ENCODE measurements at places on chromosomes 4 and X.

DNA sequence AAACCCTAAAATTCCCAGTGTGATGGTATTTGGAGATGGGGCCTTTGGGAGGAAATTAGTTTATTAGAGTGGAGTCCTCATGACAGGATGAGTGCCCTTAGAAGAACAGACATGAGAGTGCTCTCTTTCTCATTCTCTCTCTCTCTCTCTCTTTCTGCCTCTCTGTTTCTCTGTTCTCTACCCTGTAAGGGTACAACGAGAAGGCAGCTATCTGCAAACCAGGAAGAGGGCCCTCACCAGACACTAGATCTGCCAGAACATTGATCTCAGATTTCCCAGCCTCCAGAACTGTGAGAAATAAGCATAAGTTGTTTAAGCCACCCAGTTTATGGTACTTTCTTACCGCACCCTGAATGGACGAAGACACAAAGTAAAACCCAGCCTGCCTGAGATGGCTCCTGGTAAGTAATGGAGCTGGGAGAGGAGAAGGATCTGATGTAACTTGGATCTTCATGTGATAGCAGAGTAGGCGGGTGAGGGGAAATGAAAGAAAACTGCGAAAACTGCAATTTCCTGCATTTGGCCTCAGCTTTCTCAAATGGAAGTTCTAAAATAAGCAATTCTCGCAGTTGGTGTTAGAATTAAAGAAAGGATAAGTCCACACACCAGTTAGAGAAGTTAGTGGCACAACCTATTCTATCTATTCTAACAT, 8.7 kb upstream of the CDS1 start:
- DNase-seq: no peak

GRCh38 chr4:182225257-182225852, 17.8 kb upstream of the TENM3 start:
- no peak for DNase-seq

- DNase-seq: no peak
Measured at GRCh38 chrX:95101851-95102390, 1427.9 kb downstream of the FAM133A start.

- DNase-seq: no peak
Measured at GRCh38 chr4:48261281-48261680, 8.4 kb downstream of the TEC start.

- DNase-seq: no peak
Measured at GRCh38 chr4:78059524-78059889, 2.4 kb downstream of the FRAS1 start.

DNA sequence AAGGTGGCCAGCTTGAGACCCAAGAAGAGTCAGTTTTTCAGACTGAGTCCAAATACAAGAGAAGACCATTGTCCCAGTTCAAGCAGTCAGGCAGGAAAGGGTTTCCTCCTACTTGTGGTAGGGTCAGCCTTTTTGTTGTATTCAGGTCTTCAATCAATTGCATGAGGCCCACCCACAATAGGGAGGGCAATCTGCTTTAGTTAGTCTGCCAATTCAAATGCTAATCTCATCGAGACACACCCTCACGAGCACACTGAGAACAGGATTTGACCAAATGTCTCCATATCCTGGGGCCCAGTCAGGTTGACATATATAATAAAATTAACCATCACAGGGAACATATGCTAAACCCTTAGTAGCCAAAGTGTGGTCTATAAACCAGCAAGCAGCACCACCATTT, 75.3 kb upstream of the FRMPD3 start:
- no peak for DNase-seq

- DNase-seq: no peak
Measured at GRCh38 chr4:6926081-6926480, 16.5 kb downstream of the TBC1D14 start.

DNA sequence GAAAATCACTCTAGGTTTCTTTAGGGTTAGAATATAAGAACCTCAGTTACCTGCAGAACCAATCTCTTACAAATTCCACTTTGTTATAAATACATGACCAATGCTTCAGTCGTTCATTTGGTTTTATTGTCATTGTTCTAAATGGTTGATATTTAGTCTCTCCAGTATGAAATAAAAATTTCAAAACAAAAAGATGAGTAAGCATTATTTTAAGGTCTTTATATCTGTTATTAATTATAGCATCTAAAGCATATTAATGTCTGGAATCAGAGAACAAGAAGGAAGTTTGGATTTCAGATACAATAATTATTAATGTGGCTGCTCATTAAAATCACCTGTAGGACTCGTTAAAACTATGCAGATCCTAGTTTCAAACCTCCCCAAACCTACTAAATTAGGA, 265.4 kb upstream of the CXorf51A start:
- no peak for DNase-seq

- no peak for DNase-seq
Measured at GRCh38 chrX:23434356-23434884, 99.8 kb downstream of the PTCHD1 start.

GRCh38 chrX:48460606-48461005, 9.5 kb downstream of the SLC38A5 start:
- DNase-seq: no peak

DNA sequence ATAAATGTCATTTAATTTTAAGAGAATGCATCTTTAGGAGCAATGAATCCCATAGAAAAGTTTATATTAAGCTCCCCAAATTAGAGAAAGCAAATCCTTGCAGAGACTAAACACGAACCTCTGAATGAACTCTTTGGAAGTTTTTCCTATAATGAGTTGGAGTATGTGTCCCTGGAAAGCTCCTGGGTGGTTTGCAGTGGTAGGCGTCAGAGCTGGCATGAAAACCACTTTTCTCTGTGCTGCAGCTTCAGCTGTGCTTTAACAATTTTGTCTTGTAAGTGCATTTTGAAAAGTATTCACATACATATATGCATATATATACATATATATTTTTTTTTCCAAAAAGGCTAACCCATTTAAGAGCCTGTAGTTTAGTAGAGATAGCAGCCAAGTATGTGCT, 148.7 kb upstream of the TBC1D9 start:
- no peak for DNase-seq

GRCh38 chr4:138062929-138063328, 179.2 kb downstream of the SLC7A11 start:
- no peak for DNase-seq

- no peak for DNase-seq
Measured at GRCh38 chr4:57231781-57232180, 121.6 kb upstream of the IGFBP7 start.

- no peak for DNase-seq
Measured at GRCh38 chr4:140935254-140935653, 179.1 kb upstream of the TBC1D9 start.

DNA sequence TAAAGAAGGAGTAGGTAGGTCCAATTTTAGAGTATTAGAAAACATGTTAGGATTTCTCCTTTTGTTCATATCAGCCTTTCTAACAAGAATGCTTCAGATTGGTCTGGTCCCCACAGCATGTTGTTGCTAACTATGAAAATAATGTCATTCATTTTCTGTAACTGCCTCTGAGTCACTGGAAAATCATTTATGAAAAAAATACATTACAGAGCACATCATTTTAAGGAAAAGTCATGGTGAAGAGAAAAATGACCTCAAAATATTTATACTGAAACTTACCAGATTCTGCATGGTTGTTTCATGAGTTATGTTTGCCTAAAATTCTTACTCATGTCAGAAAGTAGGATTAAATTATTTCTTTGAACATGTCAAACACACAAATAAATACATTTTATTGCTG, 35.2 kb downstream of the DTHD1 start:
- no peak for DNase-seq

- DNase-seq: no peak
Measured at GRCh38 chr4:163772238-163772637, 277.7 kb downstream of the TMA16 start.

- no peak for DNase-seq
Measured at GRCh38 chr4:148288448-148288847, 153.8 kb downstream of the NR3C2 start.

DNA sequence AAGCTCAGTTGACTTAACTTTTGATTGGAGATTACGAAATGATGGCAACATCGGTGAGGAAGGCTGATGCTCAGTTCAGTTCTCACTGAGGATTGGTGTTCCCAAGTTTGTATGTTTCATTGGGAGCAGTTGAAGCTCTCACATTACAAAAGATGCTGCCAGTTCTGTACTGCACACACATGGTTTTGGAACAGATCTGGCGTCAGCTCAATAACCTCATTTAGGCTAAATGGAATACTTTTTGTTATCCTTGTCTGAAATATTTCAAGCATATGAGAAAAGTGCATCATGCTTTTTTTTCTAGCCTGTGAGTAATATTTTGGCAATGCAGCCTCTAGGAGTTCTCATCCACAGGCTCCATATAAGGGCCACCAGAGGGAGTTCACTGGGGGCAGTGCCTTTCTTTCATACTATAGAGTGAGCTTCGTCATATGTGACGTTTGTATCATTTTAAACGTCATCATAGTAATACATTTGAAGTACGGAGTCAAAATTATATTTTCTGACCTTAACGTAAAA, 4.1 kb downstream of the ENPEP start:
- no peak for DNase-seq

GRCh38 chrX:54820737-54821136, 13.2 kb downstream of the MAGED2 start:
- DNase-seq: no peak

GRCh38 chr4:85740431-85740861, 265.5 kb downstream of the ARHGAP24 start:
- DNase-seq: no peak

- DNase-seq: no peak
Measured at GRCh38 chrX:30887721-30888120, 1.3 kb downstream of the TAB3 start.

GRCh38 chrX:29561417-29561816, 653.9 kb upstream of the MAGEB2 start:
- DNase-seq: no peak

- no peak for DNase-seq
Measured at GRCh38 chr4:155042014-155042413, 166.4 kb upstream of the NPY2R start.

DNA sequence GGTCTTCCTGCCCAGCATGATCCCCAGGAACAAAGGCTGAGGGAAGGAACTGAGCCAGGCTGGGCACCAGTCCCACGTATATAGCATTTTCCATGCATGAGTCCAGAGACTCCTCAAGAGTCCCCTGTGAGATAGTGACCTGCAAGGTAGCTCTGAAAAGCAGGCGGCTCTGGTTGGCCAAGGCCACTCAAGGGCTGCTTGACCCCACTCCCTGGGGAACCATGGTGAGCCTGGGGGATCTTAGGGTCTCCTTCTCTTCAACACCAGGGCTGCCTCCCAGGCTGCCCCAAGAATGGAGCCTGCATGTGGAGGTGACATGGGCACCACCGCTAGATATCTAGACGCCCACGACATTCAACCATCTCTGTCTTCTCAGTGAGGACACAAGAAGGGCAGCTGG, 79.2 kb downstream of the SLC2A9 start:
- no peak for DNase-seq

- DNase-seq: no peak
Measured at GRCh38 chrX:110374559-110374958, 15.9 kb downstream of the RTL9 start.

- DNase-seq: no peak
Measured at GRCh38 chrX:110944311-110944750, 148.7 kb upstream of the CHRDL1 start.

GRCh38 chrX:72305286-72306084, at the start of gene CITED1:
TSS of gene CITED1 (minus strand) at chrX:72305914. CDS start at chrX:72302869, 3,045 bp downstream.
- DNase-seq: peak; percentile 14

DNA sequence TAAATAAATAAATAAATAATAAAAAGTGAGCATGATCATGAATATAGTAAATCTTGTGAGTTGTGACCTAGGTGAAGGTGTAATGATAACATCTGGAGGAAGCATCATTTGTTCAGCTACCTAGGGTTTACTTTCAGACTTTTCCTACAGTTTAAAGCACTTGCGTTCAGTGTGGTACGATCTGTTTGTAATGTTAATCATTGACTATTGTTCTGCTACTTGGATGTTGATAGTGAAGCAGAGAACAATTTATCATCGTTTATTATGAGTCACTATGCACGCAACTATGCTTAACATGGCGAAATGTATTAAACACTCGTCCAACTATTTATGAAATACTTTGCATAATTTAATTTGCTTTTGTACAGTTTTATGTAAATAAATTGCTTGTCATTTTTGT, 426.2 kb downstream of the PCDH7 start:
- no peak for DNase-seq

DNA sequence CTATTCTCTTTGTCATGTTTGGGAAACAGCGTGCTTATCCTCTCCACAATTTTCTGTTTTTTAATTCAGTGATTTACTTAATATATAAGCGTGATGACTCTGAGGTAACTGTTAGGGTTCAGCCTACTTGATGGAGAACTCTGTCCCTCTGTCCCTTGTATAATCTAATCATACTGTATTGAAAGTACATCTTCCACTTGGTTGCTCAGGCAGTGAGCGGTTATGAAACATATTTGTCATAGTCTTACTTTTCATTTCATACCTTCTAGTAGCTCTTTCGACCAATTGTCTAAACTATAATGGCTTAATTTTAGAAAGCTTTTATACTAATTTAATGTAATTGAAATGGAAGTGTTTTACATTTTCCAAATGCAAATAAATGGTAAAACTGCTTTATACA, 469.0 kb downstream of the TLL1 start:
- no peak for DNase-seq

DNA sequence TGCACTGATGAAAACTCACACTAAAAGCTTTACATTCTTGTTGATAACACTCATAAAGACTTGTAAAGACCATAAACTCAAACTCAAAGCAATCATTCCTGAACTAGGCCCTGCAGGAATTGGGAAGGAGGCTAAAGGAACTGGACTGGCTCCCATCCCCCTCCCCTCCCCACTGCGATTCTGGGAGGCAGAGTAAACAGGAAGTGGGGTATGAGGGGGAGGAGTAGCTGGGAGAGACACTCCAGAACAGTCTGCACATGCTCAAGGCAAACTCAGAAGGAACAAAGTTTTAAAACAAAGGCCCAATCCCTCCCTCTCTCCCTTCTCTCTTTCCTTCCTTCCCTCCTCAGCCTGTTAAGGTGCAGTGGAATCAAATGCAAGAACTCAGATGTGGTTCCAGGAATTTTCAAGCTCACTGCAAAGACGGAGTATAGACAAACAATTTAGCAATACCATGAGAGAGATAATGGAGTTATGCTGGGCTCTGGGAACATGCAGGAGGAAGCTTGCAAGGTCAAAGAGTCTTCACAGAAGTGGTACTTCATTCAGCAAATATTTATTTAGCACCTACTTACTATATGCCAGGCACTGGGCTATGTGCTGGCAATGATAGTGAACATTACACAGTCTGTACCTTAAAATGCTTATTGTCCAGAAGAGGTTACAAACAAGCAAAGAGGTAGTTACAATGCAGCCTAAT, 15.9 kb downstream of the MID1IP1 start:
- DNase-seq: no peak

GRCh38 chrX:139639253-139639652, 68.7 kb downstream of the MCF2 start:
- no peak for DNase-seq

DNA sequence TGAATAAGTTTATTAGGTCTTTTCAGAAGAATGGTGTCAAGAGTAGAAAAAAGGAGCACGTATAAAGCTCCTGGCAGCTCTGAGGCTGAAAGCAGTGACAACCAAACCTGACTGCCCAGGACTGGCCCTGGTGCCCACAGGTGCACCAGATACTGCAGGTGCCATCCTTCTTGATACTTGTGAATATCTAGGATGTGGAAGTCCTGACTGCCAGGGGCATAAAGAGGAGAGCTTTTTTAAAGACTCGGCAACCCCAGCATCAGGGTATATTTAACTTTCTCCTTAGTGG, 60.7 kb downstream of the TMEM150C start:
- no peak for DNase-seq
